ENCODE measurements at places on chromosomes 2 and 18. TPM values are rescaled to one million over a fixed set of nuclear protein-coding genes. Genes with fewer than 3 reads are reported as not detected.

The WDR75 gene
- total RNA-seq, result 34.3 TPM

- DNase-seq, result no peak
These were observed 35.6 kb downstream of the SLC25A12 start for GRCh38 chr2:171858397-171858958.

GRCh38 chr18:76476665-76477561 lies 18.1 kb downstream of the ZNF516 start:
- no peak for DNase-seq

DNA sequence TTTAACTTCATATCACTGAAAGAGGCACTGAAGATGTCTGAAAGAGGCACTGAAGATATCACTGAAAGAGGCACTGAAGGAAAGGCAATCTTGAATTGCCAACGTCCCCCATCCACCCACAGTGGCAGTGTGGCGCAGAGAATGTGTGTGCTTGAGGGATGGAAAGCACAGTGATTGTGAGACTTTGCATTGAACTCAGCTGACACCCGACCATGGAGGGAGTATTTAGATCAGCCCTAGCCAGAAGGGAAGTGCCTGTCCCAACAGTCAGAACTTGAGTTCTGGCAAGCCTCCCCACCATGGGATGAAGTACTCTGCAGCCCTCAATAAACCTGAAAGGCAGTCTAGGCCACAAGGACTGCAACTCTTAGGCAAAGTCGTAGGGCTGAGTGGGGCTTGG lies 33.8 kb downstream of the MAP4K3 start:
- no peak for DNase-seq
